ENCODE measurements at places on chromosomes 12 and 14.

DNA sequence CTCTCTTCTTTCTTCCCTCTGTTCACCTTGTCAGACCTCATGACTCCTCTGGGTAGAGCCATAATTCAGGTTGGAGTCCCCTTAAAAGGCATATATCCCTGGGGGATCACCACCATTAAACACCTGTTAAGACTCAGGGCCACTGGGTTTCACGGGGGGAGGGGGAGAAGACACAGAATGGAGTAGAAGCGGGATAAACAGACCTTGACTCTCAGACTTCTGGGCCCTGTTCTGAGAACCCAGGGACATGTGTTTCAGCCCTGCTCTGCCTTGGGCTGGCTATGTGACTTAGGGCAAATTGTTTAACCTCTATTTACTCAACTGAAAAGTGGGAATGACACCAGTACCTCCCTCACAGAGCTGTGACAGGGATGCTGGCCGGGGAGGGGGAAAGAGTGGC, 4.6 kb downstream of the CDH24 start:
- DNase-seq = no peak

DNA sequence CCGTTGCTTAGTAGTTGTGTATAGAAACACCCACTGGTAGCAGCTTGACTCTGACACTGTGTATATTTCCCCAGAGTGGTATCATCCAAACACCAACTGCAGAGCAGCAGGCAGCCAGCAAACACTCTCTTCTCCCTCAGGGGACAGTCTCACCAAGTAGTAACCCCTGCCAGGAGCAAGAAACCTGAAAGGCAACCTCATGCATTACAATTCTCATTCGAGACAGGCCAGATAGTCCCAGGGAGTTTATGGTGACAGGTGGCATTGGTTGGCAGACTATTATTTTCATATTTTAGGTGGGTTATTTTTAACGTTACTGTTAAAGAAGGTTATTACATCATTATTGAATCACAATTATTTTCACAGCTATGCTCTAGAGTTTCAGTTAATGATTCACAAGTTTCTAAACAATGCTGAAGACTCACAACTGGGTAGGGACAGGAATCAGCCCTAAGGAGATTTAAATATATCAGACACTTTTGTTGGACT, 222.8 kb downstream of the EGLN3 start:
- DNase-seq = no peak

GRCh38 chr12:120376009-120376408, 7.0 kb upstream of the MSI1 start:
- no peak for DNase-seq

DNA sequence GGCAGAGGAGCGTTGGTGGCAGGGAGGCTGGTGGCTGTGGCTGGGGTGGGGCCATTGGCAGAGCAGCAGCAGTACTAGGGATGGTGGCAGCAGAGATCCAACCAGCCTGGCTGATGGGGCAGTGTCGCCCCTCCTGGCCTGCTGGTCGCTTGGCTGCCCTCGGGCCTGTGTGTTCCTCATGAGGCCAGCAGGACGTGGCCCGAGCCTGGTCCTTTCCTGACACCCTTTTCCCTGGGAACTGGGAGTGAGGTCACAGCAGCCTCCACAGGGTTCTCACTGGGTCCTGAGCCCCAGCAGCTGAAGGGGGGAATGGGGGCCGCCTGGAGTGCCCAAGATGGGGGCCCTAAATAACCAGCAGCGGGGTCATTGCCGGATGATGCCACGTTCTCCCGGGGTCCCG, 46.1 kb downstream of the KIF26A start:
- DNase-seq = no peak

GRCh38 chr12:15919418-15919817, 8.3 kb downstream of the DERA start:
- DNase-seq = no peak

GRCh38 chr12:4274396-4275015, 944 bp downstream of the CCND2 start:
- DNase-seq = no peak

DNA sequence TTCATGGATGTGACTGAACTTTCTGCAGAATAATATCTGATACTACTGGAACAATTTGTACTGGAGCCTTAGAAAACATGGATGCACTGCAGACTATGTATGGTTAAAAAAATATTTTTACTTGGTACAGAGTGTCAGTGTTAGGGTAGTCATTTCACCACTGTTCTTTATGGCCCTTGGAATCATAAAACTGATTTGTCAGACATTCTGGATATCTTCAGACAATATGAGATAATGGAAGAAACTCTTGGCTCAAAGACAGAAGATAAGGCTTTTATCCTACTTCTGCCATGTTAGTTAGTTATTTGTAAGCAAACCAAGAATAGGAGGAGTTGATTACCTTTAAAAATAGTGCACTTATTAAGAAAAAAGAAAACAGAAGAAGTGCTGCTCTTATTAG, 209.4 kb downstream of the LRIG3 start:
- DNase-seq = no peak

- DNase-seq = peak; percentile 37
Measured at GRCh38 chr14:99884834-99885648, 91.8 kb downstream of the EML1 start.

DNA sequence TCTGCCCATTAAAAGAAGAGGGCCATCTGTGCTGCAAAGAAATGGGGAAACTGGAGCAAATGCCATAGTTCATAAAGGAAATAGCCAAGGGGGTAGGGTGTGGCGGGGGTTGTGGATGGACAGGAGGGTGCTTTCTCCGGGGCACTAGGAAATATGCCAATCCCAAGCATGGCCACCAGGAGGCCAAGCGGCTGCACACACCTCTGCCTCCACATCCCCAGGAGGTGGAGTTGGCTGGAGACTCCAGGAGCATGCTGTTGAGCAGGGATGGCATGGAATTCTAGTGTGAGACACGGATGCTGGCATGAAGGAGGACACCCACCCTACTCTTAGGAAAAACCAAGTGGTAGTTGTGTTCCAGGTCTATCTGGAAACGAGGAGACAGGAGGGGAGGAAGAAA, 25.2 kb downstream of the NID2 start:
- DNase-seq = peak; percentile 29

- DNase-seq = no peak
Measured at GRCh38 chr12:122999986-123000420, 19.5 kb downstream of the ARL6IP4 start.

Measured in GM18507 (cell line).